ENCODE measurements at places on chromosomes 2 and 18. TPM values are rescaled to one million over a fixed set of nuclear protein-coding genes. Genes with fewer than 3 reads are reported as not detected.

Gene CDH2
- total RNA-seq = 200 TPM

GRCh38 chr2:47675196-47675825 is 107.6 kb upstream of the MSH6 start:
- no peak for DNase-seq

DNA sequence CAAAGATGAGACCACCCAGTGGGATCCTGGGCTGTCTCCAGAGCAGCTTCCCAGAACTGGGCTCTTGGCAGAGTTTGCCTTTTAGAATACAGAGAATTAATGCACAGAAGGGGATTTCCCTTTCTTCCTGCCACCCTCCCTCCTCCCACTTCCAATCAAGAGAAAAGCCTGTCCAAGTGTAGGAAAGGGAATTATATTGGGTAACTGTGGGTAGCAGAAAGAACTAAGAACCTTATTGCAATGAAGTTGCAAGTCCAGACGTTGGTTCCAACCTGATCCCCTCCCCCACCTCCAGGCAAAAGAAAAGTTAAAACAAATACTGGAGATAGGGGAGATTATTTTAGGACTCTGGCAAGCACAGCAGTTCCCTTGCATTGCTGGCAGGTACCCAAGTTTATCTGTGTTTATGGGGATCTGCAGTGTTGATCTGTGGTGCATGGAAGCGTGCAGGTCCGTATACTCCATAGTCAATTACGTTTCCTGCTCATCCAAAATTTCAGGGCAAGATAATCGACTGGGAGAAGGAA is 114.3 kb downstream of the PRKCE start:
- no peak for DNase-seq

GRCh38 chr2:224670203-224670602 is 46.0 kb downstream of the CCDC195 start:
- DNase-seq = no peak

DNA sequence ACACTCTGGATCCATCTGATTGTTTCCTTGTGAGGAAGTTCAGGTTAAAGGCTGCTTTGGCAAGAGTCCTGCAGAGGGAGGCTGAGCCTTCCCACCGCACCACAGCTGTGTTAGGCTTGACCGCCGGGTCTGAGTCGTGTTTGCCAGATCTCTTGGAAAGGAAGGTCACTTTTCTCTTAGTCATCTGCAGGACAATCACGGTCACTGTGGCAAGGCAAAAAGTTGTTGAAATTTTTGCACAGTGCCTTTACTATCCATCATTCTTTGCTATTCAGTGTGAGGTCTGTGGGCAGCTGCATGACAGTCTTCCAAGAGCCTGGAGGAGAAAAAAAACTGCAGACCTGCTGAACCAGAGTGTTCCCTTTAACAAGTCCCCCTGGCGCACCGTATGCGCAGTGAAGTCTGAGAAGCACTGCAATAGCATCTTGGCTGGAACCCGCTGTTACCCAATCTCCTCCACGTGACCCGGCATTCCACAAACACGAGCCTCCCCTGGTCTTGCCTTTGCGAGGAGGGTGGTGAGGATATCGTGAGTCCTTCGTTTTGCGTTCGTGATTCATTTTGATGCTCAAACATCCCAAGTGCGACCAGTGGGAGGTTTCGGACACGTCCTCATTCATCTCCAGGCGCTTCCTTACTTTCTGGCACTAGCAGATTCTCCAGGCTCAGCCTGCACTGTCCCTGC is 23.0 kb downstream of the BIN1 start:
- DNase-seq = peak; percentile 76

Gene SLC20A1
- total RNA-seq = 34.2 TPM

- DNase-seq = peak; percentile 60
These were observed 3.5 kb downstream of the ZCCHC2 start for GRCh38 chr18:62526098-62527025.
